ENCODE measurements at places on chromosomes 2 and 18.

DNA sequence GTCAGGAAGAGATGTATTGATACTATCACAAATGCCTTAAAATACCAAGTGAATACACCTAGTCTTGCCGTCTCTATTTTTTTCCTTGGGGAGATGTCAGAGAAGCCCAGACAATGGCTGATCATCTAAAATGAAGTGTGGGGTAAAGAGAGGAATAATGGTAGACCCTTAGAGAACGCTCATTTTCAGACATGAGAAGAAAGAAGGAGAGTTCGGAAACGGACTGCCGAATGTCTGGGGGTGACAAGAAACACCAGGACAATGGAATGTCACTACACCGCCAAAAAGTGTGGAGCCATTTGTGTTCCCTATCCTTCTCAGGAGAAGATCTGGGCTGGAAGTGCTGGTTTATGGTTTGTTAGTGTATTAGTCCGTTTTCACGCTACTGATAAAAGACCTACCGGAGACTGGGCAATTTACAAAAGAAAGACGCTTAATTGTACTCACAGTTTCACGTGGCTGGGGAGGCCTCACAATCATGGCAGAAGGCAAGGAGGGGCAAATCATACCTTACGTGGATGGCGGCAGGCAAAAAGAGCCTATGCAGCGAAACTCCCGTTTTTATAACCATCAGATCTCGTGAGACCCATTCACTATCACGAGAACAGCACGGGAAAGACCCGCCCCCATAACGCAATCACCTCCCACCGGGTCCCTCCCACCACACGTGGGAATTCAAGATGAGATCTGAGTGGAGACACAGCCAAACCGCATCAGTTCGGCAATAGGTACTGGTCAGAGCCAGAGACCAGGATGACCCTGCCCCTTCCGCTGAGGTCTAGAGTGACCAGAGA is 743.7 kb downstream of the GALR1 start:
- no peak for DNase-seq

- no peak for DNase-seq
Observed at GRCh38 chr18:48450685-48451084, 41.5 kb upstream of the ZBTB7C start.

GRCh38 chr18:6478121-6478520 is 63.4 kb upstream of the L3MBTL4 start:
- no peak for DNase-seq

- DNase-seq = no peak
Observed at GRCh38 chr18:78228974-78229373, 750.6 kb upstream of the SALL3 start.

DNA sequence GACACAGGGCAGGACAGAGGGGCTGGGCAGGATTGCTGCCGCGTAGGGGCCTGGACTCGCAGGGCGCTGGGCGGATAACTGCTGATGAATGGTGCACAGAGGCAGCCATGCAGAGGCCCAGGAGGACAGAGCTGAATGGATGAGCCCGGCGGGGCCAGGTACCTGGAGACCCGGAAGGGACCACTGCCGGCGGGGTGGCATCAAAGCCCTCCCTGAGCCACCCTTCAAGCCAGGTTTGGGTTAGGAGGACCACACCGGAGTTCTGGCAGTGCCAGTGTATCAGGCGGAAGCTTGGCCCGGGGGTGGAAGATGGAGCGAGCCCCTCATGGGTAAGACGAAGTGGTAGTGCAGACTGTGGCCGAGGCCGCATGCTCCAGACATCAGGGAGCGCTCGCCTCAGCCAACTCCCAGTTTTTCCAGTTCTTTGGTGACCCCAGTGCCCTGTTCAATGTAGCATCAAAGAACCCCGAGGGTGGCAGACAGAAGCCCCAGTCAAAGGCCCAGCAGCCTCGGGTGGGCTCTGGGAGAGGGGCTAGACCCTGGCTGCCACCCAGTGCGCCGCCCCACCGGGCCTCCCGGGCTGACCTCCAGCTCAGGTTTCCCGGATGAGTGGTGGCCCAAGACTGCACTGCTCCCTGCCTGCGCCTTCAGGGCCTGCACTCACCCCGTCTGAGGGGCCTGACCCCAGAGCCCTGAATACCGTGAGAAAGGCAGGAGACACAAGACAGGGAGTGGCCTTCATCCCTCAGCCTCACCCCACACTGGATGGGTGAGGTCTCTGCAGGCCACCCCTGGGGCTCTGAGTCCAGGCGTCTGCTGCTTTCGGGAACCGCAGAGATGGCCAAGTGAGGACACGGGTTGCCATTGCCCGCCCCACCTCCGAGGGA is 50.9 kb downstream of the ACAA2 start:
- DNase-seq = no peak

- no peak for DNase-seq
Observed at GRCh38 chr2:5561006-5561405, 131.2 kb upstream of the SOX11 start.

GRCh38 chr2:233163486-233164103 is 87.9 kb upstream of the ATG16L1 start:
- DNase-seq = no peak

- no peak for DNase-seq
Observed at GRCh38 chr18:49618742-49619681, 57.2 kb downstream of the LIPG start.

GRCh38 chr18:35949903-35950627 is 22.4 kb upstream of the RMP24 start:
- DNase-seq = no peak

DNA sequence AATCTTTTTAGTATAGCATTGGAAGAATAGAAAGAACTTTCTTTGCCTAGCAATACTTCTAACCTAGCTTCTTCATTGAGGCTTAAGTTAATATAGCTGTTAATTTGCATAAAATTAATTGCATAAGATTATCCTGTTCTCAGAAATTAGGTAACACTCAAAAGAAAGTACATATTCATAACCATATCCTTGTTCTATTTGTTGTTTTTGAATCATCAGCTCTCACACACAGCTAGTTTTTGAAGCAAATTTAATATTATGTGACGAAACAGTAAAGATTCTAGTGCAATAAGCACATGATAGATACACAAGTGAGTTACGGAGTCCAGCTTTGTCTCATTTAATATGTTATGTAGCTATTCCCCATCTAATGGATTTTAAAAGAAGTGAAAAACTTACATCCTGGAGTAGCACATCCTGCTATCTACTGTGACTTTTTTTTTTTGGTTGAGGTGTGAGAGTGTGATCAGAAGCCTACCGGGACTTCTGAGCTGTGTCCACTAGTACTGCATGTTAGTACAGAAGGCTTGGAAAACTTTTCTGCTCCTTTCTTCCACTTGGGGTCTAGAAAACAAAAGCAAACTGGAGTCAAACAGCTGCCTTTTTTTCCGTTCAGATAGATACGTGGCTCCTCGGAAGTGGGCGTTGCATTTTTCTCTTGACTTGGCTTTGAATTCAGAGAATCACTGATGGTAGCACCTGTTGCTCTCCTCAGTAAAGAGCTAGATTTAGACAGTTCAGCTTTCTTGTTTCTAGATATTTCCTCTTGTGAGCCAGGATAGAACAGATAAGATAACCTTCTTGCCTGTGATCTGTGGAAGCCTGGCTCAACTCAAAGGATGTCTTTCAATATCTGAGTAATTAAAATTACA is 27.2 kb downstream of the KDM3A start:
- DNase-seq = no peak

DNA sequence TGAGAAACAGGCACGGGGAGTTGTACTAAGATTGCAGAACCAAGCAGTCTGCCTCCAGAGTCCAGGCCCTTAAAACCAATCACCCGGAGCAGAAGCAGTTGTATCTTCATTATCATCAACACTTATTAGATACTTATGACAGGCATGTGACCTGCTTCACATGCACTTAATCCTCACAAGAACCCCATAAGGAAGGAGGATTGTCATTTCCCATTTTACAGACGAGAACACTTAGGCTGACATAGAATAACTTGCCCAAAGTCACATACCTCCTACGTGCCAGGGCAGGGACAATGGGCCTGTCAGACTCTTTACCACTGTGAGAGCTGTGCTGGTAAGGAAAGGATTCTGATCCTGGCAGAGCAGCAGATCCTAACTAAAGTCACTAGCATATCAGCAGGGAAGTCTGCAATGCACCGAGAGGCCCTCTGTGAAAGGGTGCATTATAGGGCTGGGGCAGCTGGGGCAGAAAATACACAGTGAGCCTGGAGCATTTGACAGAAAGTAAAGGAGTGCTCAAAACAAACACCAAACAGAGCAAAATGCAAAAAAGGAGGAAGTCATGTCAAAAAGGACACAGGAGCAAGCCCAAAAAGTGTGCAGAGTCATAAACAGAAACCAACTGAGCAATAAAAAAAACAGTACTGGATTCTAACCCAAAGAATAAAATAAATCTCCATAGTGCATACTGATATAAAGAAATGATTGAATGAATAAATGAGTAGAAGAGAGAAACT is 55.9 kb upstream of the SP3 start:
- no peak for DNase-seq

- DNase-seq = no peak
Observed at GRCh38 chr2:352696-353095, 64.8 kb upstream of the ALKAL2 start.

DNA sequence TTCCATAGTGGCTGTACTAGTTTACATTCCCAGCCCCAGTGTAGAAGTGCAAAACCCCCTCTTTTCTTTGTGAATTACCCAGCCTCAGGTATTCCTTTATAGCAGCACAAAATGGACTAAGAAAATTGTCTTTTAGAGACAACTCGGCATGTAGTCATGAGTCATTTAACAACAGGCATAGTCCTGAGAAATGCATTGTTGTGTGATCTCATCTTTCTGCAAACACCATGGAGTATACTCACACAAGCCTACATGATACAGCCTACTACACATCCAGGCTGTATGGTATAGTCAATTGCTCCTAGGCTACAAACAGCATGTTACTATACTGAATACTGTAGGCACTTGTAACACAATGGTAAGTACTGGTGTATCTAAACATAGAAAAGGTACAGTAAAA is 44.4 kb upstream of the MBP start:
- no peak for DNase-seq

- DNase-seq = no peak
Observed at GRCh38 chr2:68709421-68709911, 25.1 kb upstream of the ARHGAP25 start.

DNA sequence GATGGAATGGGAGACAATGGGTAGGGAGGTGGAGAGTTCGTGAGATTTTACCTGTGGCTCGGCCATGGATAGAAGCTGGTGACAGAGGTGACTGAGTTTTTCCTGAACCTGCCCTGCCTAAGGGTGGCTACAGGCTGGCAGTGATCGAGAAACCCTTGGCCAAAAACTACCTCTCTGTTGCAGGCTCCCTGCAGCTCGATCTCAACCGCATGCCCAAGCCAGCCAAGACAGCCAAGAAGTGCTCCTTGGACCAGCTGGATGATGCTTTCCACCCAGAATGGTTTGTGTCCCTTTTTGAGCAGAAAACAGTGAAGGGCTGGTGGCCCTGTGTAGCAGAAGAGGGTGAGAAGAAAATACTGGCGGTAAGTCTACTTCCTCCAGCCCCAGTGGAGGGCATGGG is 225.5 kb downstream of the DYSF start:
- DNase-seq = no peak

DNA sequence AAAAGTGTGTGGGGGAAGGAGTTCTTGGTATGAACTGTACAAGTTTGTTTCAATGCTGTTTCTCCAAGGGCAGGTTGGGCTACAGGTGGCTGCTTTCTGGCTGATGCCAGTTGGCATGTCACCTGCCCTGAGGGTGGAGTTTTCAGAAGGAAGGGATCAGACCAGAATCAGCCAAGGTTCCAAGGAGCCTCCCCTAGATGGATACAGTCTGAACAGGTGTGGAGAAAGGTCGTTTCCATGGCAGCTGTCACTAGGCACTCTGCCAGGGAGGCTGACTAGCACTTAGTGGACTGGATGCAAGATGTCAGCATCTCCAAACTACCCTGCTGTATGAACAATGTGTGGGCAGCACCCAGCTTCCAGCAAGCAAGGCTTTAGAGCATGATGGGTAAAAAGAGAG is 444.4 kb upstream of the HNRNPA3 start:
- no peak for DNase-seq

DNA sequence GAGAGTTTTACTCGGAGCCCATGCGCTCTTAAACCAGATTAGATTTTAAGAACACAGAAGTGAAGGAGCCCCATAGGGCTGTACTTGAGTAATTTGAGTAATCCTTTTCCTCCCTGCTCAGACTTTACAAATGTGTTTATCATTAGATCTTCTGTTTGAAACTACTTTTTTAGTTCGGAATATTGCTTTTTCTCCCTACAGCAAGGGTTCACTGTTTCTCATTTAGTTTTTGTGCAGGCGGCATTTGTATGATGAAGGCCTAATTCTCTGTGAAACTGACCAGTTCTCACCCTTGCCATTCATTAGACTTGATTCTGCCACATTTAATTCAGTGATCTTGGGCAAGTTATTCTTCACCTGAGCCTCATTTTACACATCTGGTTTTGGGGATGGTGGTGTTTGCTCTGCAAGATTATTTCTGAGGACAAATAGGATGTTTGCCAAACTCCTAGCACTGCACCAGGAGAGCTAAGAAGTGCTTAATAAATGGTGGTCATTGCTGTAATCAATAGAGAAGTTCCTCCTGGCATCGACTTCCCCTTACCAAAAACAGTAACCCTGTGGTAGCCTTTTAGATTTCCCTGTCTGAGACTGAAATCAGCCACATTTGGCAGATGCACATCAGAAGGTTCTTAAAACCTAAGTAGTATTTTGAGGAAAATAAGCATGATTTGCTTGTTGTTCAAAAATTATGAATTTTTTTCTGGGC is 2.2 kb downstream of the B3GNT2 start:
- DNase-seq = no peak

GRCh38 chr18:23487738-23488570 is 15.4 kb upstream of the RMC1 start:
- no peak for DNase-seq

DNA sequence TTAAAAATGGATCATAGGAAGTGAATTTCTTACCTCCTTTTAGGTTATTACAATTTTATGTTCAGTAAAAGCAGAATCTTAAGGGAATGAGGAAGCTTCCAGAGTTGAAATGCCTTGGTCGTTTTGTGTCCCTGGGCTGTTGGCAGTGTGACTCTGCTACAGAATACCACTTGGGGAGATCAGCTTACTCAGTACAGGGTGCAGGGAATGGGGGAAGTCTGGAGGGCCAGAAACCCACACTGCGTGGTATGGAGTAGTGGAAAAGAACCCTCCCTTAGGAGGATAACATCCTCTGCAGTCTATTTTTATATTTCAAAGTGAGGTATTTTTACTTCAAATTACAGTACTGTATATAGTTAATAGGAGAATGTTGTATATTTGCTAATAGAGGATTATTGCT is 51.1 kb downstream of the R3HDM1 start:
- no peak for DNase-seq

- DNase-seq = no peak
Observed at GRCh38 chr18:54964741-54965140, 5.5 kb upstream of the CCDC68 start.

GRCh38 chr18:36396190-36396589 is 98.7 kb downstream of the FHOD3 start:
- DNase-seq = no peak

Measured in stimulated activated CD8-positive, alpha-beta memory T cell treated with anti-CD3 and anti-CD28 coated beads, Interleukin-4, amount 100 ng/mL, for 4 hours (primary cell).